GDM1 (cell line): ENCODE measurements at places on chromosomes 2 and 18.

GRCh38 chr2:13779996-13780395 is 852.5 kb upstream of the LRATD1 start:
- DNase-seq: no peak

- peak; percentile 48 for DNase-seq
Observed at GRCh38 chr2:142877216-142877838, at the start of gene KYNU. TSS of gene KYNU (plus strand) at chr2:142877664. CDS start at chr2:142885368, 7,704 bp downstream.

GRCh38 chr2:124967325-124967724 is 942.2 kb downstream of the CNTNAP5 start:
- no peak for DNase-seq

DNA sequence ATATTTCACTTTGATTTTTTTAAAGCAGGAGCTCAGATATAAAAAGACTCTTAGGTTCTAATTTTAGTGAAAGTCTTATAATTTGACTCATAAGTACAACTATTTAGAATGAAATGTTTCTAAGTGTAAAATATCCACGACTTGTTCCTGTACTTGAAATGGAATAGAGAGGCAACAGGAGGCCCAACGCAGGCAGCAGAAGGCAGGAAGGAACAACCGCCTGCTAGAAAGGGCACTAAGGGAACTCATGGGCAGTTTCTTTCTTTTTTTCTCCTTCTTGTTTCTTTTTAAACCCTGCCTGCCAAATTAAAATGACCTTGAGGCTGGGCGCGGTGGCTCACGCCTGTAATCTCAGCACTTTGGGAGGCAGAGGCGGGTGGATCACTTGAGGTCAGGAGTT is 51.0 kb downstream of the RBMS1 start:
- DNase-seq: no peak

- DNase-seq: no peak
Observed at GRCh38 chr18:2846636-2847316, at the start of gene EMILIN2. TSS of gene EMILIN2 (plus strand) at chr18:2847006. CDS start at chr18:2847189, 183 bp downstream.

- DNase-seq: no peak
Observed at GRCh38 chr18:48813321-48813720, 137.4 kb downstream of the SMAD7 start.

DNA sequence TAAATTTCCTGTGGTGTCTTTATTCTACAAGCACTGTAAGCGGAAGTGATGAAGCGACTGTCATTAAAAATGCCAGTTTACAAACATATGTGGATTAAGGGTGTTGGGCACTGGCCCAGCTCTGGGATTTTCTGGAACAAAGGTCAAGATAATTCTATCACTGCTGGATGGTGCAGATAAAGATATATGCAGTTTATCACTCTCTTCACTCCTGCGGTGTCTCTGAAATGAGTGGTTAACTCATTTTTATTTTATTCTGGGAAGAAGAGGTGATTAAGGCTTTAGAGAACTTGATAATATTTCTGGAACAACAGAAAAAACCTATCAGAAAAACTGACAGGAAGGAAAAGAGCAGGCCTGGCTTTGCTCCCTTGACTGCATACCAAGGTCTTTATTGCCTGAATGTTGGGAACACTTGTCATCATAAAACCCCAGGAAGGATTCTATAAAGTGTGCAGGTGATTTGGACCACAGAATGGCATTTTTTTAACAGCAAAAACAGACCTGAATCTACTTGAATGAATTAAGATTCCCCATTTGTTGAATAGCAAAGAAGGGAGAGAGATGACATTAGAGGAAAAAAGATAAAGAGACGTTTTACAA is 32.4 kb downstream of the ABCB11 start:
- DNase-seq: no peak

- no peak for DNase-seq
Observed at GRCh38 chr2:203396667-203397066, 68.5 kb downstream of the ABI2 start.

DNA sequence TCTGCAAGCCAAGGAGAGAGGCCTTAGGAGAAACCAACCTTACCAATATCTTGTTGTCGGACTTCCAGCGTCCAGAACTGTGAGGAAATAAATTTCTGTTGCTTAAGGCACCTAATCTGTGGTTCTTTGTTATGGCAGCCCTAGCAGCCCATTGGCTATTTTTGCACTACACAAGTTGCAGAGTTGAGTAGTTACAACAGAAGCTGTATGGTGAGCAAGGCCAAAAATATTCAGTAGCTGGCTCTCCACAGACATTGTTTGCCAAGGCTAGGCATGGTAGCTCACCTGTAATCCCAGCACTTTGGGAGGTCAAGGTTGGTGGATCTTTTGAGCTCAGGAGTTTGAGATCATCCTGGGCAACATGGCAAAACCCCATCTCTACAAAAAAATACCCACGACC is 27.1 kb upstream of the SCYGR1 start:
- no peak for DNase-seq

DNA sequence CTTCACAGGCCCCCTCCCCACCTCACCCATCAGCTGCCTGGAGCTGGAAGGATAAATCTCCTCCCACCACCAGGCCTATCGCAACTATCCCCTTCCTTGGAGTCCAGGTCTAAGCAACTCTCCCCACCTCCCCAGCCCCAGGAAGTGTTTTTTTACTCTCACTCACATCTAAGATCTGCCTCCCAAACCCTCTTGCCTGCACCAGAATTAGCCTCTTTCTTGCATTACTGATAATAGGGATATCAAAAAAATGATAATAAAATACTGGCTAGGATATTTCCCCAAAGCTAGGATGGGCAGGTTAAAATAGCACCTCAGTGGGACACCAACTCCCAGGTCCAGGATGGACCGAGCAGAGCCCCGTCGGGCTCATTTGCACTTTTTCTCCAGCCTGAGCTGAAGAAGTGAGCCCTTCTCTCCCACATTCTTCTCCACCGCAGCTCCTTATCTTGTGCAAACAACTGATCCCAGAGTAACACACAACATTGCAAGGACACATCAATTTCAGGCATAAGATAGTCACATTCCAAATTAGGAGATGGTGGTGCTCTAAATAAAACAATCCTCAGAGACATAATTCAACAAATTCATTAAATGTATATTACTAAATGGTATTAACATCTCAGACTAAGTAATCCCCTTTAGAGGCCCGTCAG is 17.7 kb upstream of the CIB4 start:
- no peak for DNase-seq

- no peak for DNase-seq
Observed at GRCh38 chr2:62306751-62307468, 111.0 kb downstream of the B3GNT2 start.

- no peak for DNase-seq
Observed at GRCh38 chr18:46416706-46417638, 240.0 kb downstream of the LOXHD1 start.

DNA sequence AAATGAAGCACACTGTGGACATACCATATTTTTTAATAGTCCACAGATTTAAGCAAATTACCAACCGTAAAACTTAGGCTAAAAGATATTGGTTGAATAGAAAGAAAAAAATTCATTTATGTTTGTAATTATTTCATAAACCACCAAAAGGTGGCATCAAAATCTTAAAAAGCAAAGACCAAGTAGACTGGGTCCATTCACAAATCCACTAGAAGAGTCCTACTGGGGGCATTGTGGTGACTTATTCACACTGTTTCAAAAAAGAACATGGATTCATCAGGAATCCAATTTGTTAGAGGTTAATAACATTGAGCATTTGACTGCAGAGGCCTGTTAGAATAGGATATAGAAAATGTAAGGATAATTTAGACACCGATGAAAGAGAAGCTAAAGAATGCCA is 194.9 kb upstream of the KYNU start:
- DNase-seq: peak; percentile 35

DNA sequence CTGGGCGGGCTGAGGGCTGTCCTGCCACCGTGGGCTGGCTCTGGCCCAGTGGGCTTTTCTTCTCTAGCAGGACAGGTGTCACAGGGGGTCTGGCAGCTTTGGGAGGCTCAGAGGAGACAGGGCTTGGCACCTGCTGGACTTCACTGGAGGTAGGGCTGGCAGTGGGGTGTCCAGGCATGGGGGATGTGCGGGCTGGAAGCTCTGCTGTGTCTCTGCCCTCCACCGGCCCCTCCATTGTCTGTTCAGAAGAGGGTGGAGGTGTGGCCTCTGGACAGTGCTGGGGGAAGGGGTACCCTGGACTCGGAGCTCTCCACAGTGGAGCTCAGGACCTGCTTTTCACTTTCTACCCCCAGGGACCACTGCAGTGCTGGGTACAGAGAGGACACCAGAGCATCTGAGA is 9.2 kb downstream of the PTPRN start:
- DNase-seq: no peak

- DNase-seq: no peak
Observed at GRCh38 chr18:65415098-65415497, 335.7 kb upstream of the CDH7 start.

DNA sequence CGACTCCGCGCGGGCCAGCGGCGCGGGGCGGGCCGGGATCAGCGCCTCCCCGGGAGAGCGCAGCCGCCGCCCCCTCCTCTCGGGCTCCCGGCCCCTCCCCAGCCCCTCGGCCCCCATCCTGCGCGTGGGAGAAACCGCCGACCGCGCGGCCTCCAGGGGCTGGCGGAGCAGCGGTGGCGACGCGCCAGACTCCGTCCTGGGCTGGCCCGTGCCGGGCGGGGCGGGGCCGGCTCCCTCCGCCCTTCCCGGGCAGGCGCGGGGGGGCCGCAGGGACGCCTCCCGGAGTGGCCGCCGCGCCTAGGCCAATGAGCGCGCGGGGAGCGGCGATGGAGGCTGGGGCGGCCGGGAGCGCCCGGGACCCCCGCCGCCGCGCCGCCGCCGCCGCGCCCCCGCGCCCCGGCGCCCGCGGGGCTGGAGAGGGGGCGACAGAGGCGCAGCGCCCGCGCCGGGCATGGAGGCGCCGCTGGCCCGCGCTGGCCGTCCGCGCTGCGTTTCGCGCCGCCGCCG is 49.1 kb downstream of the KCNIP3 start:
- no peak for DNase-seq

GRCh38 chr2:172412984-172413492 is 14.3 kb upstream of the ITGA6 start:
- no peak for DNase-seq

DNA sequence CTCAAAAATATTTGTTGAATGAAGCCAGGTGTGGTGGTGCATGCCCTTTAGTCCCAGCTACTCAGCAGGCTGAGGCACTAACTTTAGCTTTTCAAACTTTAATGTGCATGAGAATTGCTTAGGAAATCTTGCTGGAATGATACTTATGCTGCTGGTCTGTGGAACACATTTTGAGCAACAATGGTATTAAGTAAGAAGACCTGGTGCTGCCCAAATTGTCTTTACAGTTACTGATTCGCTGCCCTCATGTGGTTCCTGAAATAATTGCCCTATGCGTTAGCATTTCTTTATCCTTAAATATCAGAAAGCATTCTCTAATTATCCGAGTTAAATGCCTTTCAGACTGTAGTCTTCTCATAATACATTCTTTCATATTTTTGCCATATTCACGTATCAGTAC is 76.0 kb upstream of the SESTD1 start:
- DNase-seq: peak; percentile 17

DNA sequence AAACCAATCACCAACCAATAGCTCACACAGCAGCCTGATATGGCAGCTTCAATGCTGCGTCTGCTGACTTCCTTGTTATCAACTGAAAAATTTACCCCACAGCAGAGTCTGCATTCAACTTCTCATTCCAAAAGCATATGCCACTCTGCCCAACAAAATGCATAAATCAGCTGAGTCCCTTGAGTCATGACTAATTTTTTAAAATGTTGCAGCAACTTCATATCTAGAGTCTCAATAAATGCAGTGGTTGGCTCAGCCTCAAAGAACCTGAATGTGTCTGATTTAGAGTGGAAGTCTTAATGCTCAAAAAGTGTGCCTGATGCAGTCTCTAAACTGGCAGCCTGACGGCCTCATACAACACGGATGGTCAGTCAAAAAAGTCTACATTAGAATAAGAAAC is 46.5 kb downstream of the FARSB start:
- DNase-seq: no peak

DNA sequence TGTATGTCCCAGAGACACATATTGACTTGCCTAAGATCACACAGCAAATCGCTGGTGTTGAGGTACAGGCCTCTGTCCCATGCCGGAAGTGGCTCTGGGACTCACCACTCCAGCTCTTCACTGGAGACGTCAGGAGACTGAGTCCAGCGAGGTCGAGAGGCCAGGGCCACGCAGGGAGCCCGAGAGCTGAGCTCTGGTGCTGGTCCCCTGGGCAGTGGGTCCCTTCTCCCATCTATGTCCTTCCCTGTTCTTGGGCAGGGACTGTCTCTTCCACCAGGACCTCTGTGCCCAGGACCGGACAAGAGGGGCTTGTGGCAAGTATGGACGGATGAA is 62.4 kb upstream of the TWIST2 start:
- no peak for DNase-seq

DNA sequence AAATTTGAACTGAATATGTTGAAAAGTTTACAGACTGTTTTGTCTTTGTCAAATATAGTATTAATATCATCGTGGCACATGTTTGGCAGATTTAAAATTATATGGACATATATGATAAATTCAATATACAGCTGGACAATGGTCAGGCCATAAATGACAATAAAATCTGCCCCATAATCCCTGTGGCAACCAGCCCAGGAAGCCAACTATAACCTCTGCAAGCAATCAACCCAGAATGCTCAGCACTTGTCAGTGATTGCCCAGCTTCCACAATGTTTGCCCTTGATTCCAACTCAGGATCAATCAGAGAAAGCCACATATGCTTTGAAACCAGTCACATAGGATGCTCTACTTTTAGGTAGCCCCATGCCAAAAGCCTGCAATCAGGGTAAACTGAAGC is 671.9 kb downstream of the SUCLG1 start:
- DNase-seq: no peak

GRCh38 chr2:120712180-120712681 is 23.4 kb upstream of the GLI2 start:
- DNase-seq: no peak

- peak; percentile 8 for DNase-seq
Observed at GRCh38 chr18:8084160-8084559, 517.0 kb downstream of the PTPRM start.

- DNase-seq: no peak
Observed at GRCh38 chr2:234911271-234911670, 40.5 kb upstream of the SH3BP4 start.

- DNase-seq: no peak
Observed at GRCh38 chr2:39516347-39517101, 79.4 kb upstream of the MAP4K3 start.

- DNase-seq: no peak
Observed at GRCh38 chr2:8974016-8974415, 29.5 kb downstream of the MBOAT2 start.

GRCh38 chr2:226447338-226448300 is 352.0 kb downstream of the IRS1 start:
- DNase-seq: no peak

- DNase-seq: no peak
Observed at GRCh38 chr2:61016392-61017002, 1.0 kb upstream of the PEX13 start.

GRCh38 chr2:184155791-184156190 is 442.5 kb upstream of the ZNF804A start:
- DNase-seq: no peak

DNA sequence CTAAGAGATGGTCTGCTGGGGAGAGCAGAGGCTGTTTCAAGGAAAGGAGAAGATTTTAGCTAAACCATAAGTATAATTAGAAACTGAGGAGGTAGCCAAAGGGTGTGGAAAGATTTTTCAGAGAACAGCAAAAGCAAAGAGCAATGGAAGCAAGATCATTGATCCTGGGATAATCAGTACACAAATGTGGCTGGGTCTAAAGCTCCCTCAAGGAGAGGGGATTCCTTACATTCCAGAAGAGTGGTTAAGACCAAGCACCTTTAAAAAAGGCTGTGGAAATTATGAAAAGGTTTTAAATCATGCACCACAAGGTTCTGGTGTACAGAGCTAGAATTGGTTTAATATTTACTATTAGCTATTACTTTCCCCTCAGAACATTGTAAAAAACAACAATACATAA is 246.0 kb upstream of the UBE2E3 start:
- DNase-seq: no peak
